WTC11 (cell line): ENCODE measurements at places on chromosomes 6 and 20. TPM values are rescaled to one million over a fixed set of nuclear protein-coding genes. Genes with fewer than 3 reads are reported as not detected.
A peak's percentile ranks its signal among the peaks of the same experiment; 100 is the strongest.

- DNase-seq: no peak
- no peak overlapping the region for H3K4me3 ChIP-seq
- no peak overlapping the region for H3K27ac ChIP-seq
- no peaks in the 10 kb centered on the region for H3K27me3 ChIP-seq
- no peaks in the 10 kb centered on the region for H3K36me3 ChIP-seq
Observed at GRCh38 chr6:105785066-105785811, 300.9 kb upstream of the PRDM1 start.

Gene ZNF334
- 18.7 to 20.1 TPM (median 19.2 TPM) in 3 replicates for total RNA-seq

- DNase-seq: no peak
- H3K4me1 ChIP-seq: peaks cover 10% of the 10 kb centered on the region
- H3K27ac ChIP-seq: no peak overlapping the region
Observed at GRCh38 chr6:24549674-24550353, 55.0 kb downstream of the ALDH5A1 start.

DNA sequence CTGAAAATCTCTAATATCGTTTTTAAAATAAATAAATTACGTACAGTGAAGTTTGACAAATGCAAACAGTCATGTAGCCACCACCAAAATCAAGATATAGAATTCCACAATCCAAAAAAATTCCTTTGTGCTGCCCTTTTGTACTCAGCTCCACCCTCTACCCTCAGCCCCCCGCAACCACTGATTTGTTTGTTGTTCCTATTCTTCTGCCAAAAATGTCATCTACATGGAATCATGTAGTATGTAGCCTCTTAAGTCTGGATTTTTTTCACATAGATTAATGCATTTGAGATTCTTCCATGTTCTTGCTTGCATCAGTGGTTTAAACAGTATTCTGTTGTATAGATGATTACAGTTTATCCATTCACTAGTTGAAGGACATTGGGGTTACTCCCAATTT lies 8.5 kb upstream of the REPS1 start:
- no peaks in the 10 kb centered on the region for H3K27me3 ChIP-seq
- DNase-seq: no peak
- H3K27ac ChIP-seq: no peak overlapping the region
- no peaks in the 10 kb centered on the region for H3K36me3 ChIP-seq

- H3K27ac ChIP-seq: no peak overlapping the region
- H3K4me3 ChIP-seq: no peak overlapping the region
- H3K4me1 ChIP-seq: peaks cover 20% of the 10 kb centered on the region
Observed at GRCh38 chr6:456358-456867, 64.9 kb downstream of the IRF4 start.

Gene TMEM244
- not detected in 3 replicates for total RNA-seq

- H3K36me3 ChIP-seq: no peaks in the 10 kb centered on the region
- no peaks in the 10 kb centered on the region for H3K4me1 ChIP-seq
- no peak for DNase-seq
- no peak overlapping the region for H3K4me3 ChIP-seq
- H3K27ac ChIP-seq: no peak overlapping the region
Observed at GRCh38 chr6:103854059-103854458, 1005.7 kb downstream of the HACE1 start.

DNA sequence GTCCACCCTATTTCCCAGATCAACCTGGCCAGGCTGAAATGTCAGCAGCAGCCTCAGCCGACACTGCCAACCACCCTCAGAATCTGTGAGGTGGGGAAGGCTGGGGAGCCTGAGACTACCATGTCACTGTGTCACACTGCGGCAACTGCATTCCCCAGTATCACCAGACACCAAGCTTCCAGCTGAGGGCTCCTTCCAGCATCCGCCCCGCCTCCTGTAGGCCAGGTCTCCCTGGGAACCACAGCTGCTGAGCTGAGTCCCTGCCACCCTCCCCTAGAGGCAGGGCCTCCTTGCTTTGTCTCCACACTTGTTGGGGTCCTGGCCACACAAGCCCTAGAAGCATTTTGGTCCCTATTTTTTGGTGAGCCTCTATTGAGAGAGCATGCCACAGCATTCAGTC lies 115.7 kb downstream of the UNC5CL start:
- no peak overlapping the region for H3K4me3 ChIP-seq
- H3K27ac ChIP-seq: no peak overlapping the region
- peaks cover 71% of the 10 kb centered on the region for H3K27me3 ChIP-seq
- no peaks in the 10 kb centered on the region for H3K36me3 ChIP-seq

DNA sequence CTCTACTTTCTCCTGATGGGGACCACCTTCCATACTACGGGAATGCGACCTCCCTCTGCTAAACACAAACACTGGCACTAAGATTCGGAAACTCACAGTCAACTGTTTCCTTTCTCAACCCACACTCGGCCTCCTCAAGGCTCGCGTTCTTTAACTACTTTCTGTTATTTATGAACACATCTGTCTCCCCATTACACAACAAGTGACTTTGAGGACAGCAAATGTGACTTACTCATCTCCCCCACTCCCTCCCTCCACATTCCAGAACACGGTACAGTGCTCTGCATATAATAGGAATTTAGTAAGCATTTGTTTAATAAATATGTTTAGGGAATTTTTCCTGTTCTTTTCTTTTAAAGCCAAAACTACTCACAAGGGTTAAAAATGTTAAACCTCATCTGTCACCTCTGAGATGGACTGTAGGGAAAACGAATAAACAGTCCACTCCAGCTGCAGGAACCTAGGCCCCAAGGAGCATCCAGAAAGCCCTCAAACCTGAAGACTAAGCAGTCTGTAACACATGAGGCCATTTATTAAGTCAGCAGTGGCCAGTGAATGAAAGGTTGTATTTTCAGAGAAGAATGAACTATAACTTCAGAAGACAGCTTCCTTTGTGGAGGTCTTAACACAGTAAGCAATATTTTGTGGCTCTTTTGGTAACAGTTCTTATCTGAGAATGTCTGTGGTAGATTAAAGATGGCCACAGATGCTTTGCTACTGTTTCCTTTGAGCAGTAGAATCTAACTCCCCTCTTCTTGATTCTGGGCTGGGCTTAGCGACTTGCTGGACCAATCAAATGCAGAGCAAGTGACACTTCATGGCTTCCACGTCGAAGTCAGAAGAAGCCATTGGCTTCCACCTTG lies 209.6 kb upstream of the DTNBP1 start:
- H3K27me3 ChIP-seq: no peaks in the 10 kb centered on the region
- DNase-seq: no peak
- H3K4me3 ChIP-seq: no peak overlapping the region
- H3K4me1 ChIP-seq: peaks cover 22% of the 10 kb centered on the region

Gene PPP1R14C
- 0.66 to 1.1 TPM (median 0.80 TPM) in 3 replicates for total RNA-seq

GRCh38 chr6:81002126-81002525 lies 750.4 kb downstream of the TENT5A start:
- H3K4me3 ChIP-seq: no peak overlapping the region
- H3K27me3 ChIP-seq: no peaks in the 10 kb centered on the region
- peaks cover 5% of the 10 kb centered on the region; the same call in 1 of the 2 replicates for H3K4me1 ChIP-seq

DNA sequence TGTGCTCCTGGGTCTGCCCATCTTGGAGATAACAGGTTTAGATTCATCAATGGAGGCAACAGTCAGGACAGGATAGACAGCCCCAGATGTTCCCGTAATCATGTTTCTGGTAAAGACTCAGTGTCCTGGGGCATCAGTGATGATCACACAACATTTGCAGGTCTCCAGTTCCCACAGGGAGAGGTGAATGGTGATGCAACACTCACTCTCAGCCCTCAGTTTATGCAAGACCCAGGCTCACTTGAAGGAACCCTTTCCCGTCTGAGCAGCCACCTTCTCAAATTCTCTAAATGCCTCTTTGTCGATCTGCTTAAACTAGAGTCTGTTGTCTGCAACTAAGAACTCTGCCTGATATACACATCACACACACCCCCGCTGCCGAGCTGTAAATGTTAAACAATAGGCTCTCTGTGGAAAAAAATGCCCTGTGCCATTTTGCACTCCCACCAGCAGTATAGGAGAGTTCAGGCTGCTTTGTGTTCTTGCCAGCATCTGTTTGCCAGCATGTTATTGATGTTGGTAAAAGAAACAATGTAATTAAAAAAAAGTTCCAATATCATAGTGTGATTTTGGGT lies 30.1 kb upstream of the SCP2D1 start:
- peaks cover 7% of the 10 kb centered on the region for H3K36me3 ChIP-seq
- DNase-seq: no peak
- peaks cover 11% of the 10 kb centered on the region for H3K27me3 ChIP-seq
- H3K4me1 ChIP-seq: no peaks in the 10 kb centered on the region

Gene APOBEC2
- total RNA-seq: not detected in 3 replicates

- DNase-seq: no peak
- 0 out of 2 replicates have a peak overlapping the region, but pooled peaks have one; percentile 7 for H3K27ac ChIP-seq
- H3K4me1 ChIP-seq: peaks cover 16% of the 10 kb centered on the region
- H3K4me3 ChIP-seq: no peak overlapping the region
- H3K27me3 ChIP-seq: no peaks in the 10 kb centered on the region; the same call in 1 of the 2 replicates
Observed at GRCh38 chr6:136014454-136015437, 163.2 kb downstream of the PDE7B start.

Gene OLIG3
- total RNA-seq: 1.8 to 5.4 TPM (median 2.2 TPM) in 3 replicates

DNA sequence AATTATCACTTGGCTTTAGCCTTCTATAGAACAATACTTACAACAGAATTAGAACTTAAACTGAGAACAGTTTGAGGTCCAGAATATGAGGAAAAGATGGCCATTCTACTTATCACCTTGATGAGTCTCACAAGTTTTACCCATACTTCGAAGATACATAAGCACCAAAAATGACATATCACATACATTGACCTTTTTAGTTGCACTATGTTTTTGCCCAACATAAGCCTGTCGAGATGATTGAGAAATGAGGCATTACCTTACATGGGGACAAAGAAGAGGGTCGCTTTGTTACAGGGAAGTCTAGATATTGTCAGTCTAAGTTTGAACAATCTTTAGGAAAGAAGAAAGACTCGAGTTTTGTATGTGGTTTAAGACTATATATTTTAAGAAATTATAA lies 48.4 kb upstream of the MEI4 start:
- no peak overlapping the region for H3K27ac ChIP-seq
- no peaks in the 10 kb centered on the region for H3K27me3 ChIP-seq
- H3K4me1 ChIP-seq: no peaks in the 10 kb centered on the region

- H3K27ac ChIP-seq: no peak overlapping the region
- DNase-seq: no peak
- H3K27me3 ChIP-seq: no peaks in the 10 kb centered on the region
- no peak overlapping the region for H3K4me3 ChIP-seq
Observed at GRCh38 chr20:19381947-19382346, 169.5 kb downstream of the SLC24A3 start.

Gene C6orf141
- 6.5 to 14.4 TPM (median 8.2 TPM) in 3 replicates for total RNA-seq

GRCh38 chr6:13262302-13263230 lies 65.8 kb downstream of the TBC1D7 start:
- no peak overlapping the region for H3K27ac ChIP-seq
- H3K27me3 ChIP-seq: no peaks in the 10 kb centered on the region
- no peak overlapping the region for H3K4me3 ChIP-seq
- DNase-seq: no peak
- H3K36me3 ChIP-seq: peaks cover 16% of the 10 kb centered on the region

DNA sequence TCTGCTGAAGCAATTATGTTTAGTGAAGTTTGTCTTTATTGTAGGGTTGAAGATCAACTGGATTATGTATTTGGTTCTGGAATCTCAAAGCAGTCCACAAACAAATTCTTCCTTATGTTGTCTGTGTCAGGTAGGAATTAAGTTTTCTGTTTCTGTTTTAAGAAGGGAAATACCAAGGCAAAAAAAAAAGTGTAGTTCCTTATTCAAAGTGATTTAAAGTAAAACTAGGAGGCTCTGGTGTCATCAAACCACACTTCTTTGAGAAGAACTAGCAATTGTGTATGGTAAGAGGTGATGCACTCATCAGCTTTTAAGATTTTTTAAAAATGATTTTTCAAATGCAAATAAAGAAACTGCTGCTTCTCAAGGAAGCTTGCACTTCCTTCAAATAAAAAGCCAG lies 1.9 kb downstream of the FAM135A start:
- H3K27me3 ChIP-seq: no peaks in the 10 kb centered on the region
- peak overlapping the region; percentile 46; the same call in 1 of the 2 replicates for H3K27ac ChIP-seq
- H3K36me3 ChIP-seq: peaks cover 20% of the 10 kb centered on the region
- H3K4me3 ChIP-seq: peak overlapping the region; percentile 99

- H3K27me3 ChIP-seq: no peaks in the 10 kb centered on the region
- no peak for DNase-seq
- no peak overlapping the region for H3K27ac ChIP-seq
Observed at GRCh38 chr6:102986086-102986485, 1592.6 kb downstream of the GRIK2 start.

Gene NTSR1
- 0.57 to 0.85 TPM (median 0.63 TPM) in 3 replicates for total RNA-seq

Gene FAM83D
- 57.7 to 66.9 TPM (median 58.3 TPM) in 3 replicates for total RNA-seq

Gene HLA-DRB1
- 1.4 to 2.3 TPM (median 2.1 TPM) in 3 replicates for total RNA-seq

- peaks cover 14% of the 10 kb centered on the region for H3K36me3 ChIP-seq
- H3K27me3 ChIP-seq: no peaks in the 10 kb centered on the region
- H3K27ac ChIP-seq: no peak overlapping the region
- DNase-seq: no peak
Observed at GRCh38 chr6:2817903-2818443, 23.7 kb downstream of the SERPINB1 start.

GRCh38 chr6:109503327-109504224 lies 20.6 kb upstream of the ZBTB24 start:
- H3K36me3 ChIP-seq: peaks cover 3% of the 10 kb centered on the region; the same call in 1 of the 2 replicates
- no peak overlapping the region for H3K27ac ChIP-seq
